Pulmonary artery endothelial cell (primary cell): ENCODE measurements at places on chromosomes 3 and 15. TPM values are rescaled to one million over a fixed set of nuclear protein-coding genes. Genes with fewer than 3 reads are reported as not detected.

GRCh38 chr3:141368062-141368924, at the start of gene ZBTB38:
Gene ZBTB38, plus strand, starts transcription at chr3:141368504. Its CDS starts 73,885 bp downstream, at chr3:141442389.
- DNase-seq, result peak; percentile 77

The TMCO5A gene
- not detected in 2 replicates for total RNA-seq

GRCh38 chr3:151210676-151211381, 7.8 kb upstream of the GPR171 start:
- DNase-seq, result no peak

The PIGZ gene
- 1.3 and 3.8 TPM in 2 replicates for total RNA-seq

DNA sequence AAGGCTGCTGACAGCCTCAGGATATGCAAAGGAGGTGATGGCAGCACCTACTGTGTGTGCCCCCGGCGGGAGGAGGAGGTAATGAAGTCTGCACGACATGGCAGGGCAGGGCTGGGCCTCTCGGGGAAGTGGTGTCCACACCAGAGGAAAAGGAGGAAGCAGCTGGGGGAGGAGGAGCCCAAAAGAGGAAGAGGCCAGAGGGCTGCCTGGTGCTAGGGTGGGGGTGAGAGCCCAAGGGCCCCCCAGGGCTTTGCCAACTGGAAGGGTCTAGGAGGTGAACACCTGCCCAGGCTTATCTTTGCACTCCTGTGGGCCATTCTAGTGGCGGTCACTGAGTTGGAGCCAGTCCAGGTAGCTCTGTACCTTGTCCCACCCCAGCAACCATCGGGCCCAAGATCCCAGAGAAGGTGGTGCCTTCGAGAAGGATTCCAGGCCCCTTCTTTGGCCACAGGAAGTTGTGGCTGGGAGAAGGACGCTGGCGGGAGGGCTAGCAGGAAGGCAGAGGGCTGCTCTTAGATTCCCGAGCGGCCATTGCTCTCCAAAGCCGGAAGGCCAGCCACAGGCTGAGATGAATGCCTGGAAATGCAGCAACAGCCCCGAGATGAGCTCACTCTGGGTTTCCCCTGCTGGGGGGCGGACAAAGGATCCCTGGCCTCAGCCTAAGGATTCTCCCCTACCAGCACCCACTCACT, 7.0 kb downstream of the GNAI2 start:
- peak; percentile 87 for DNase-seq

- no peak for DNase-seq
Measured at GRCh38 chr15:58900631-58901030, 32.8 kb downstream of the SLTM start.

- no peak for DNase-seq
Measured at GRCh38 chr15:58541410-58542087, 109.8 kb downstream of the LIPC start.
